ENCODE measurements at places on chromosomes 1 and 21.

DNA sequence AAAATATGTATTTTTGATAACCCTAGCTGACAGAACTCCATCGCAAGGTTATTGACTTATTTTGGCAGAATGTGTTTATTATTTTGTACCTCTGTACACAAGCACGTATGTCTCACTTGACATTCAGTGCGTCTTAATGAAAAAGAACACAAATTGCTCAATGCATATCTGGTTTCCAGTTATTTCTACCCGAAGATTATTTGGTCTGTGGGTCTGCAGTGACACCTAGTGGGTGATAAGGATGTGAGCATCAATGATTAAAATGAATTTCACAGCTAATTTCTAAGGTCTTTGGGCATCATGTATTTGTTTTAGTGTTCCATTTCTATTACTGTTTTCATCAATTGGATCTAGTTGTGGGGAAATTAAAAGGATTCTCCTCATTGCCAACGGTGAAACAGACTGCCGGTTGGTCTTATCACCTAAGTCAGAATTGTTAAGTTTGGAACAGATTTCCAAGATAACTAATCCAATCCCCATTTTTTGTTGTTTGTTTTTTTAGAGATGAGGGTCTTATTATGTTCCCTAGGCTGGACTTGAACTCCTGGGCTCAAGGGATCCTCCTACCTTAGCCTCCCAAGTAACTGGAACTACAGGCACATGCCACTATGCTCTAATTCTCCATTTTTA lies 13.9 kb downstream of the DDX20 start:
- DNase-seq = no peak

DNA sequence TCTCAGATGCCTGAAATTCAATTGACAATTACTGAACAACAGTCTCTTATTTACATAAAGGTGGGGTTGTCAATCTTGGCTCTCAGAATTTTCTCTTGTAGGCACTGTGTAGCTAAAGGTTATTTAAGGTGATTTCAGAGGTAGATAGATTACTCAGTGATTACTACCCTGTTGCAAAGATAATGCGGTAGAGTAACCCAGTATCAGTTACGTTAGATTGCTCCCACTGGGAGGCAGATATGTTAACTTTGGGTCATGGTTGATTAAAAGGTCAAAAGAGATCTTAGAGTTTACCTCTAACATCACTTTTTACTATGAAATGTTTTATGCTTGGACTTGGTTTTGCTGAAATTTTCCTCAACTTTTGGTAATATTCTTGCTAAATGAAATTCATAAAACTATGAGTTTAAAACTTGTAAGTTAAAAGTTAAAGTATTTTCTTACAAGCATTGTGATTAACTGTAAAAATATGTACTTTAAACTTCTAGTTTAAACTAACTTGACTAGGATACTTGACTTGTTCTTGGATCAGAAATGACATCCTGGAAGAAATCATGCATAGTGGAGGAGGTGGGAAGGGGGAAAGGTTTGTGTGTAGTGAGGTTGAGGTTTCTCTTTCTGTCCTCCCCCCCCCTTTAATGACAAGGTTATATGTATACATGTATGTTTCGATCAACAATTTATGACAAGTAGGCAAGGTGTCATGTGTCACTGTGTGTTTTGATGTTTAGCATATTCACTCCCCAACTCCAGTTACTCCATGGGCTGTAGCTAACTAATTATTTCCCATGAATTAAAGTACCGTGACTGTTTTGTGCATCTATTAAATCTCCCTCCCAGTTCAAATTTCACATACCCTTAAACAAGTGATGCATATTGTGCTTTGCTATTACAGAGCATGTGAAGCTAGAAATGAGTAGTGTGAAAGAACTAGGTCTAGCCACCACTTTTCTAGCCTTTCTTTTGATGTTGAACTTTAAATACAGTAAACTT lies 2.9 kb downstream of the LAMC1 start:
- DNase-seq = no peak

- DNase-seq = no peak
These were observed 33.3 kb downstream of the RCC2 start for GRCh38 chr1:17405898-17406759.

DNA sequence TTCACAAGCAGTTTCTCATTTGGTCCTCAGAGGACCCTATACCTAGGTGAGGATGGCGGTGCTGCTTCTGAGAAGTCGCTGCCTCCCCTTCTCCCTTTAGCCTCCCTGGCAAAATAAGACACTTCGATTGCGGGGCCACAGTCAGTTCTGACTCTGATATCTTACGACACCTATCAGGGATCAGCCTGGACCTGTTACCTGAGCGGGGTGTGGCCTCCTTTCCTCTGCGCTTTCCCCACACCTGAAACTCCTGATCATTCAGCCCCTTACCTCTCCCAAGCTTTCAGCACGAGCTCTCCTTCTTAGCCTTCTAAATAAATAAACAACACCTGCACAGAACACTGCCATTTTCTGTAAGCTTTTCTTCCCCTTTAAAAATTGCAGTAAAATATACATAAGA lies 24.6 kb upstream of the GPR137B start:
- no peak for DNase-seq
